ENCODE measurements at places on chromosomes 11 and 22.

DNA sequence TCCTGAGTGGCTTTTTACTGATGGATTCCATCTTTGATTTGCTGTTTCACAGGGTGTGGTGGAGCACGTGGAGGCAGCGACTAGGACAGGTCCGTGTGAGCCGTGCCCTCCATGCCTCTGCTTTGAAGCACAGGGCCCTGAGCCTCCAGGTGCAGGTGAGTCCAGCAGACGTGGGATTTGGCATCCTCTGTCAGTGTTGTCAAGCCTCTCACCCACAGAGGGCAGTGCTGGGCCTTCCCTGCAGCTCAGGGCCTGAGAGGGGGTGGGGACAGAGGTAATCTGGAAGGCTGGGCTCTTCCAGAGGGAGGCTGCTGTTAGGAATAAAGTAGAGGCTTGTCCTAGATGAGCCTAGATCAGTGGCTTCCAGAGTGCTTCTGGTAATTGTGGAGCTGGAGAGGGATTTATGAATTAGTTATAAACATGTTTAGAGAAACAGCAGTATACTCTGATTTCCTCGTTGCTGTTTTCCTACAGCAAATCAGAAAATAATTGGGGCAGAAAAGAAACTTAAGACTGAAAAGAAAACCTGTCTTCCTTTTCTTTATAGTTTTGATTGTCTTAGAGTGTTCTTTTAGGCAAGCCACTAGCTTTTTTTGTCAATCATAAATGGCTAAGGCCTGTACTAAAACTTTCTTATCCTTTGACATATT lies 65.0 kb downstream of the SFI1 start:
- peak; percentile 24 for DNase-seq

- DNase-seq, result no peak
These were observed 2.6 kb upstream of the MCHR1 start for GRCh38 chr22:40676644-40677043.

- DNase-seq, result no peak
These were observed at the start of gene LIF for GRCh38 chr22:30245985-30246813. Gene LIF, minus strand, starts transcription at chr22:30246759. Its CDS starts 64 bp downstream, at chr22:30246695.

- no peak for DNase-seq
These were observed 41.5 kb downstream of the DHCR7 start for GRCh38 chr11:71406681-71407080.

- no peak for DNase-seq
These were observed 120.5 kb downstream of the HIPK3 start for GRCh38 chr11:33377412-33378370.

GRCh38 chr11:127943152-127943551 lies 644.2 kb downstream of the ETS1 start:
- DNase-seq, result no peak

GRCh38 chr11:82718821-82719220 lies 14.8 kb downstream of the FAM181B start:
- DNase-seq, result no peak

All from C1 segment of cervical spinal cord (tissue), 14 donors.